ENCODE measurements at places on chromosomes 4 and X. TPM values are rescaled to one million over a fixed set of nuclear protein-coding genes. Genes with fewer than 3 reads are reported as not detected.

Gene CT45A2
- total RNA-seq, result not detected

Gene FIP1L1
- 19.4 TPM for total RNA-seq

DNA sequence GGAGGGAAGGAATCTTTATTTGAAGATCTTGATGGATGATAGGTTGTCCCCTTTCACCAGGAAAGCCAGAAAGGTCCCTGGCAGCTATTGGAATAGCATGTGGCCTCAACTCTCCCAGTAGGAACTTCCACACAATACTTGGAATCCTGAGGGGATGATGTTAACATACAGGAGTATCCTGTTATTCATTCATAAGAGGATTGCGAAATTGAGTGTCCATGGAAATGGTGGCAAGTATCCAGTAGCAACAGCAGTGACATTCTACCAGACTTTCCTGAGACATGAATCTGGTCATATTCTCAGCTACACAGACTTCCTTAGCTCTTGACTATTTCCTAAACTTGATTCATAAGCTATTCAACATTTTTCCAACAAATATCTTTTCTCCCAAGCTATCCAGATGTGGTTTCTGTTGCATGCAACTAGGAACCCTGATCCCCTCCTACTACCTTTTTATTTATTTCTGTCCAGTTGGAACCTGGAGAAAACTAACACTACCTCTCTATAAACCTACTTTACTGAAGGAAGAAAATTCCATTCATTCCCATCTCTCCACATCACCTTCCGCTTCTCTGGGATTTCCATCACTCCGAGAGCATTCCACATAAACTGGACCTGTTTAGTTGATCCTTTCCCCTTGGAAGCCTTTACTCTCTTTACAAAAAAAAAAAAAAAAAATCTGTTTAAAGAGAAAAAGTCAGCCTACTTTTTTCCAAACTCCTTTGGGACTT, 101.8 kb downstream of the ANXA5 start:
- no peak for DNase-seq

- DNase-seq, result no peak
Observed at GRCh38 chr4:185867770-185868169, 55.8 kb upstream of the SORBS2 start.

DNA sequence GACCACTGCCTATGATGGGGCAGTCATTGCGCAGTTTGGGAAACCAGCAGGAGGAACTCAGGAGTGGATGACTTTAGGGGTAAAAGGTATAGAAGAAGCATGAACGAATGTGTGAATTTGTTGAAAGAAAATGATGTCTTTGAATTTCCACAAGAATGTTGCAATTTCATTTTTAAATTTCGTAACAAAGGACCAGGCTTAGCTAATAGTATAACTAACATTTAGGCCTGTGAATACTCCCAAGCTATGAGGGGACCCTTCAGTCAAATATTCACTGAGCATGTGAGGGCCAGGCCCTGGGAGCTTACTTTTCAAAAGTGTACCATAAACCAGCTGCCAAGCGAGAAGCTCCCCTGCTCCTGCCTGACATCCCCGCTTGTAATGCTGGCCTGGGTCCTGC, 5.3 kb downstream of the MPC1L start:
- no peak for DNase-seq

- DNase-seq, result no peak
Observed at GRCh38 chr4:15777697-15778288, 335 bp upstream of the CD38 start.

GRCh38 chrX:153030801-153031200, 25.5 kb upstream of the PNMA3 start:
- no peak for DNase-seq

DNA sequence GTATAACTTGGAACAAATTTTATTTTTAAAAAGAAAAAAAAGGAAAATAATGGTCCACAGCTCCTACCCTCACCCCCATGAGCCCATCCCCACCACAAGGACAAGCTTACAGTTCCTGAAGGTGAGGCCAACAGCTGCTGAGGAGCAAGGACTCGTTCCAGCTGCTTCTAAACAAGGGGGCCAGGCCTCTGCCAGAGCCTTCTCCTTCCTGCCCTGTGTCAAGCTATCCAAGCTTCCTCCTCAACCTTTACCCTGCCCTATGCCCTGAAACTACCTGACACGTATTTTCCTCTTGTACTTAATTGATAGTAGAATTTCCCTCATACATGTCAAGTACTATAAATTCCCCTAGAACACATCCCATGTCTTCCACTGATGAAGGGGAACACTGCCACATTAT, 8.8 kb downstream of the SH3D19 start:
- DNase-seq, result no peak

DNA sequence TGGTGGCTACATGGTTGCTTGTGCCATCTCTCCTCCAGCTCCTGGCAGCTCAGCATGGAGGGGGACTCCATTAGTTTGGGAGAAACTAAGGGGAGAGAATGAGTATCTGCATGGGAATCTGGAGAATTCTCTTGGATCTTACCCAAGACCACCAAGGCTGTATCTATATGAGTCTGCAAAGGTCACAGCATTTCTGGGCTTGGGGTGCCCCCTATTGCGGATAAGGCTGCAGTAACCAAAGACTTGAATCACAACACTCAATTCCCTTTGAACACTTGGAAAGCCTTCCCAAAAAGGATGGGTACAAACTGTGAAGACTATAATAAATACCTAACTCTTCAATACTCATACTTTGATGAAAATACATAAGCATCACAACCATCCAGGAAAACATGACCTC, 623.5 kb upstream of the NR3C2 start:
- no peak for DNase-seq

DNA sequence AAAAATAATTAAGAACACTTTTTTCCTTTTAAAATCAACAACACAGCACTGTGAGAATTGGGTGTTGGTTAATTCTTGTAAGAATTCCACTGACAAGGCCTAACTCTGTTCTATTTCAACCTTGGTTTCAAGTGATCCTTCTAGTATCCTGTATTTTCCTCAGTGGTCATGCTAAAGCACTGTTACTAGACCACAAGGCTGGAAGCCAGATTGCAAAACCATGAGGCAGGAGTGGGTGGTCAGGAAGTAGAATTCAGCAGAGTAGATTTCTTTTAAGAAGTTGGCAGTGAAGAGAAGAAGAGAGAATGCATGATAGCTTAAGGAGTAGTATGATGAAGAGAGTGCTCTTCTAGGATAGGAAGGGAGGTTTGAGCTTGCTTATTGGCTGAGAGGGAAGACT, 71.6 kb upstream of the LEF1 start:
- DNase-seq, result no peak

Data from Right ventricle myocardium superior (tissue), 1 donor.